H7 (cell line): ENCODE measurements at places on chromosomes 3 and 15. TPM values are rescaled to one million over a fixed set of nuclear protein-coding genes. Genes with fewer than 3 reads are reported as not detected.

GRCh38 chr3:42148086-42148848, 57.1 kb downstream of the TRAK1 start:
- DNase-seq: no peak

DNA sequence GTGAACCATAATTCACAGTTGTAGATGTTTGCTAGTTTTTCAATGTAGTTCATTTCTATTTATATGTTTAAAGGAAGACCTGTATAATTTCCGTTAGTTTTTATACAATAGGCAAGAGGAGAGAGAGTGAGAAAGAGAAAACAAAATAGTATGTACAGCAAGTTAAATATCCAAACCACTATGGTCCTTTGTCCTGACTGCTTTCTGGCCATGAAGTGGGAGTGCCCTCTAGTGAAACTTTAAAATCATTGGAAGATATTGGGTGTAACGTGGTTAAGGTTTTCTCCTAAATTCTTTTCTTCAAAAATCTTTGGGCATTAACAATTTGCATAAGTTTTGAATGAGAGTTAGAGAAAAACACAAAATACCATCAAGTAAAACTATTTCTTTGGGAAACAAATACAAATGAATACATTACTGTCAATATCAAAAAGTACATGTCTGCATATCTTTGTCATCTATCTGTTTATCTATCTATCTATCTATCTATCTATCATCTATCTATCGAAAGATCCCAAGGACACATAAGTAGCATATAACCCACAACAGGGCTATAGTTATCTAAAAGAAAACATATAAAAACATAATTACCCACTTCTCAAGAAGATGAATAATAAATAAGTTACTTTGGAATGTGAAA, 534.6 kb upstream of the ATP11B start:
- peak; percentile 52 for DNase-seq

DNA sequence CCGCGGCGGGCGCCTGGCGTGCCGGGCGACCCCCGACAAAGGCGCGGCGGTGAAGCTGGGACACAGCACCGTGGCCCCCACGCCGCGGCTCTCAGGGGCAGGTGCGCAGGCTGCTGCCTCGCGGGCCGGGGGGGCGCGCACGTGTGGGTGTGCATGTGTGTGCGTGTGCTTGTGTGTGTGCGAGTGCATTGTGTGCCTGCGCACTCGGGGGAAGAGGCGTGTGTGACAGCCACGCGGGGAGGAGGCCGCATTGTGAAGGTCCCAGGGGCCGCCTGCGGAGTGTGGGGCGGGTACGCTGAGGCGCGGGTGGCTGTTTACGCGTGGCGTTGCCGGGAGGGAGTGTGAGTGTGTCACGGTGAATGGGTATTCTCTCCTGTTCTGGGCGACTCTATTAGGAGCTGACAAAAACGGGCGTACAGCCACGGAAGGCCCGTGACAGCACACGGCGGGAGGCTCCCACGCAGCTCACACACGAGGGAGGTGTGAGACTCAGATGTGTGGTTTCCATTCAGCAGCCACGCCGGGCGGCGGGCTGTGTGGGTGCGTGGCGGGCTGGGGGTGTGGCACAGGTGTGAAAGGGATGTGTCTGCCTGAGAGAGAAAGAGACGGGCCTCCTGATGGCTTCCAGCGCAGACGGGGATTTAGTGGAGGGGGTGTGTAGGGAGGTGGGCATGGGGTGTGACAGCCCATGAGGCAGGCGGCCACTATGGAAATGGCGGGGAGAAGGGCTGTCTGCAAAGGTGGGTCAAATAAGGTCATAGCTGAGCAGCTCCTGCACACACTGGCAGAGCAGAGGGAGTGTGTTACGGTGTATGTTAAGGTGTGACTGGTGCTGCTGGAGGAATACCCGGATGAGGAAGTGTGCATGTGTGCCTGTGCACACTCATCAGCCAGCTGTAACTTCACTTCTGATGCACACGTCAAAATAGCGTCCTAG, 750 bp downstream of the PODXL2 start:
- peak; percentile 69 for DNase-seq

DNA sequence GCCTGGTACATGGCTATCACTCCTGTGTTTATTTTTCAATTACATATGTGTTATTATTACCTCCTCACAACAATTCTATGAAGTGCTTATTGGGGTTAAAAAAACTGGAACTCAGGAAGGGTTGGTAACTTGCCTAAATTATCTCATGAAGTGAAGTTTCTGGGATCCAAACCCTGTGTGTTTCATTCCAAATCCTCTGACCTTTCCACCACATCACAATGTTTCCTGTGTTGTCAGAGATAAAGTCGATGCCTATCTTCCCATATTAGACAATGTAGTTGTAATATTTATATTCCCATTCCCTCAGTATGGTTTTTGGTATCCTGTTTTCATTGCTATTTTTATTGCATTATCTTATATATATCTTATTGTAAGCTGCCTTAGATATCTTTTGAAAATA, 269.1 kb upstream of the CFAP20DC start:
- no peak for DNase-seq

DNA sequence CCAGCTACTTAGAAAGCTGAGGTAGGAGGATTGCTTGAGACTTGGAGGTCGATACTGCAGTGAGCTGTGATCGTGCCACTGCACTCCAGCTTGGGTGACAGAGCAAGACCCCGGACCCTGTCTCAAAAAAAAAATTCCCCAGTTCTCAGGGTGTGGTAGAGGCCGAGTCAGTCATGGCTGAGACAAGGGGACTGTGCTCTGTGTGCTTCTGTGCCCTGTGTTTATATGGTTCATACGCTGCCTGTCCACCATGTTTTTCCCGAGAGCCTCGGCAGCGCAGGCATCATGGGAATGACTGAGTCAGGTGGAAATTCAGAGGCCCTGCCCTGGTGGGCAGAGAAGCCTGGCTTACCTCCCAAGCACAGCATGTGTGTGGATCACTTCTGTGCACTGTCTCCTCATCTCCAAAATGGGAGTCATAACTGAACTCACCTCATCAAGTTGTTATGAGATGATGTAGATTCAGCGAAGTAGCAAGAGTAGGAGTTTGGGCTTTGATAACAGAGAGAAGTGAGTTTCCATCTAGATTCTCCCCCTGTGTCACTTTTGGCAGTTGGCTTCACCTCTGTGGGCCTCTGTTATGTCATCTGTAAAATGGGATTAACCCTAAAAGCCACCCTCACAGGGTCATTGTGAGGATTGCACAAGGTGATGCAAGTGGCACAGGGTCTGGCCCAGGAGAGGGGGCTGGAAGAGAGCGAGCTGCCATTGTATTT, 56.9 kb downstream of the FLNB start:
- DNase-seq: no peak

Gene ZIC1
- total RNA-seq: 2.0 and 3.5 TPM in 2 replicates

Gene C3orf49
- not detected in 2 replicates for total RNA-seq

Gene FEZF2
- total RNA-seq: 0.14 TPM in 1 of 2 replicates, not detected in the other

Gene STAC
- 5.2 and 7.1 TPM in 2 replicates for total RNA-seq
